ENCODE measurements at places on chromosomes 1 and 21.

- no peak for DNase-seq
Measured at GRCh38 chr1:81375884-81376548, 424.7 kb upstream of the ADGRL2 start.

- no peak for DNase-seq
Measured at GRCh38 chr1:227428803-227429202, 110.5 kb upstream of the CDC42BPA start.

DNA sequence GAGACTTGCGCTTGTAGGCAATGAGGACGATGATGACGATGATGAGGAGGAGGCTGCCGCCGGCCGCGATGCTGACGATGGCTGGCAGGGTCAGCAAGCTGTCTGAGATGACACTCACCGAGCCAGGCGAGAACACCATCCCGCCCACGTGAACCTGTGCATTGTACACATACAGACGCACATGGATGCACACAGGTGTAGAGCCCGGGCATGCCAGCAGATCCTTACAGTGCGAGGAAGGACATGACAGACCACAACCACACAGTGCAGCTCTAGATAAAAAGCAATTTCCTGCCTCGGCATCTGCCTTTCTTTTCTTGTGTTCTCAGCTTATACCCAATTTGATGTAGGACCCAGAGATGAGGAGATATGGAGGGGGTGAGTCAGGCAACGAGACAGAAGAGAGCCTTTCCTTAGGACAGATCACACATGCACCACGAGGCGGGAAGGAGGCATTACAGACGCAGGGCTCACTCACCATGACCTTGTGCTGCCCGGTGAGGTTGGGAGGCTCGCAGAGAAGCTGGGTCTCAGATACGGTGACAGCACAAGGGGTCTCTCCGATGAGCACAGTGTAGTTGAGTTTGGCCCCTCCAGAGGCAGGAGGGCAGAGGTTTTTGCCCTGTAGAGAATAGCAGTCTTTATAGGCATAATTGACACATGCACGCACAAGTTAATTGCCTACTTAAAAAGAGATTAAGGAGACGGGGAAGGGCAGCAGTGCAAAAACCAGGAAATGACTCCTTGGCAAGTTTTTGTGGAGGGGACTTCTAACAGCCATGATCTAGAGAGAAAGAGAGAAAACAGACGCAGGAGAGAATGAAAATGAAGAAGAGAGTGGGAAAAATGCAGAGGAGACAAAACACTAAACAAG, 133.9 kb upstream of the CD34 start:
- no peak for DNase-seq

DNA sequence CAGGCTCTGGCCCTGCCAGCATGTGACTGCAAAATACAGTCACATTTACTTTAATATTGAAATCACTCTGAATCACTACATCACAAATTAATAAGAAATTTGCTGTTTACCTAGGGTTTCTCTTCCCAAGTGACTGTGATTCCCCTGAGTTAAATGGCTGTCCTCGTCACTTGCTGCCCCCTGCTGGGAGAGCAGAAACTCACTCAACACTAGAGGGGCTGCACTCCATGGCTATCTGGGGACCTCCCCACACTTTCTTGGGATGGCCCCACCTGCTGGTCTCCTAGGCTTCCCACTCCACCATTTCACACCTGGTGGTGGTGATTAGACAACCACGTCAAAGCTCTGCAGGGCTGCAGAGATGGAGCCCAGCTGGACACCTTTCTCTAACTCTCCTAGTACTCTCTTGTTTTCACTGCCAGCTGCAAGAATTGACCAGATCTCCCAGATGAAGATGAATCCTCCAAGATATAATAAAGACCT, 63.4 kb downstream of the CD2 start:
- peak; percentile 62 for DNase-seq

- no peak for DNase-seq
Measured at GRCh38 chr1:248013229-248013710, at the start of gene OR2L5. TSS of gene OR2L5 (plus strand) at chr1:248013660. CDS start at chr1:248021948, 8,288 bp downstream.

GRCh38 chr1:196423612-196424011, 184.6 kb downstream of the KCNT2 start:
- DNase-seq: no peak

DNA sequence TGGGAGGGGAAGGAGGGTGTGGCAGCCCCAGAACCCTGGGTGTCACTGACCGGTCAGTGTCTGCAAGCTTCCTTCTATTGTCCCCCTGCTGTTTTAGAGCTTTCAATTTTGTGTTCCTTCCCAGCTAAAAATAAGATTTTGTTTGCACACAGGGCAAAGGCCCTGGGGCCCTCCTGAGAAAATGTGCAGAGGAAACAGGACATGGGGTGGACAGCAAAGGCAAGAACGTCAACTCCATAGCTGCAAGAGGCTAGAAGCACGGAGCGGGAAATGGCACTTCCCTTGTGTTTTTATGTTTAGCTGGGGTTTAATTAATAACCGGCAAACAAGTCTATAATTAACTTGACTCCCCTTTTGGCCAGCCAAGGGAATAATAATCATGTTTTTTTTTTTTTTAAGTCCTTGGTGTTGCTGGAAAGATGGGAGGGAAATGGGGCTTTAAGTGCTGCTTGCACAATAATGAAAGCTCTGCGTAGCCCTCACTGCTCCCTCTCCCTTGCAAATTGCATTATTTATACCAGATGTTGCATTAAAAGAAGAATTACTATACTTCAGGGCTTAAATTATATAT, 261.4 kb upstream of the USP24 start:
- no peak for DNase-seq

GRCh38 chr1:46581681-46582455, 22.2 kb downstream of the MKNK1 start:
- DNase-seq: no peak

- no peak for DNase-seq
Measured at GRCh38 chr1:51231120-51231519, 5.0 kb upstream of the RNF11 start.

DNA sequence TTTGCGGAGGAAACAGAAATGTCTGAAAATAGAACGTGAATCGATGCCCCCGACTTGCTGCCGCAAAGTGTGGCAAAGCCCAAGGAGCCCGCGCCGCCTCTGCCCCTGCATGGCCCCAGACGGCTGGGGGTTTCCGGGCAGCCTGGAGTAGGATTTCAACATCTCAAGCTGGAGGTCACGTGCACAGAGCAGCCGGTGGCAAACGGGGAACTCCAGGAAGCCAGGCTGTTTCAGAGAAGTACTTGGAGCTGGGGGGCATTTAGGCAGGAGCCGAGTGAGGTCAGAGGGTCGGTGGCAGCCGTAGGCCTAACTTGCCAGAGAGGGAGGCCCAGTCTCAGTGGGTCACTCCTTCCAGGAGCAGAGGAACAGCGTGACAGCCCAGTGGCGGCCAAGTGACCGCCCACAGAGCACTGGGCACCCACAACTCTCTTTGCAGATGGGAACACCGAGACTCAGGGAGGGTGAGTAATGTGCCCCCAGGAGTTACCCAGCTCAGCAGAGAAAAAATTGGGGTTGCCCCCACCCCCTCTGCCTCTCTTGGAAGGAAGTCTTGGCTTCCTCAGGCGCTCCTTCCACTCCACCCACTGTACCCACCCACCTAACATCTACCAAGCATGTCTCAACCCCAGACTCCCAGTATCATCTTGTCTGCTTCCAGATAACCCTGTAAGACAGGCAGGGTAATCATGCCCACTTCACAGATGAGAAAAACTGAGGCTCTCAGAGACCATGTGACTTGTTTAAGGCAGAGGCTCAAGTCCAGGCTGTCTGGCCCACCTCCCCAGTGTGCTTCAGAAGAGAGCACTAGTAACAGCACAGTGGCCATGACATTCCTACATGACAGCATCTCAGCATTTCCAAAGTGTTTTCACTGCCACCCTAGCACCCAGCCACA, 179.4 kb downstream of the HIVEP3 start:
- no peak for DNase-seq

DNA sequence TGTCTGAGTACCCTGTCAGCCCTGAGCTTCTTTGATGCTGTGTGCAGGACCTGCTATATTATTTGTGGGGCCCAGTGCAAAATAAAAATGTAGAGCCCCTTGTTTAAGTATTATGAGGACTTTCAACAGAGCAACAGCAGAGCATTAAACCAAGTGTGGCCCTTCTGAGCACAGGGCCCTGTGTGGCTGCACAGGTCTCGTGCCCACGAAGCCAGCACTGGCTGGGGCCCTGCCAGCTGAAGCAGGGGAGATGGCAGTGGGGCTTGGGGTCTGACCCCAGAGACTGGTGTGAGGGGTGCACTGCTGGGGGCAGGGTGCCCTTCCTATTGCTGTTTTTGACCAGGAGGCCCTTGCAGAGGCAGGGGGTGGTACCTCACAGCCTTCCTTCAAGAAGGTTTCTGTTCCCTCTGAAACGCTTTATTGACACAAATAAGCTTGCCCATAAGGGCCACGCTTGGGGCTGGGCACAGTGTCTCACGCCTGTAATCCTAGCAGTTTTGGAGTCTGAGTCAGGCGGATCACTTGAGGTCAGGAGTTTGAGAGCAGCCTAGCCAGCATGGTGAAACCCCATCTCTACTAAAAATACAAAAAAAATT, 2.2 kb upstream of the SEMA4A start:
- DNase-seq: no peak

DNA sequence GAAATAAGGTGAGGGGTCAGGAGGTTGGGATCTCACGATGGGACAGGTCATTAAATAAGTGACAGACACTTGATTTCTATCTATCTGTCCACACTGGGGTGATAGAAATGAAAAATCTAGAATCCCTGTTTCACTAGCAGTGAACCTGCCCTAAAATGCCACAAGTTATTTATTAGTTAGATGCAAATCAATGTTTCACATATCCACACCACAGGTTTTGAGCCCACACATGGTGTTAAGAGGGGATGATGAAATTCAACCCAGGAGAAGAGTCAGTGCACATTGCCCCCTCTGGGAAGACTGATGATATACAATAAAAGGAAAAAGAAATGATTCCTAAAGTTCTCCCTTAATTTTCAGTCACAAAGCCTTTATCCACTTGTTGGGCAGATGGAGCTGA, 10.1 kb upstream of the NTPCR start:
- DNase-seq: no peak

GRCh38 chr1:218525451-218526197, 180.5 kb downstream of the TGFB2 start:
- DNase-seq: no peak

DNA sequence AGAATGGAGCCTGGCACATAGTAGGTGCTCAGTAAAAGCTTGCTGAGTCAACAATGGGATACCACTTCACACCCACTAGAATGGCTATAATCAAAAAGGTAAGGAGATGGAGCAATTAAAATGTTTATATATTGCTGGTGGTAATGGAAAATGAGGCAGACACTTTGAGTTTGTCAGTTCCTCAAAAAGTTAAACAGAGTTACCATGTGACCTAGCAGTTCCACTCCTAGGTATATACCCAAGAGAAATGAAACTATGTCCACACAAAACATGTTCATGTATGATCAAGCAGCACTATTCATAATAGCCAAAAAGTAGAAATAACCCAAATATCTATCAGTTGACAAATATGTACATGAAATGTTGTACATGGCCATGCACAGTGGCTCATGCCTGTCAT, 74.8 kb upstream of the ECE1 start:
- DNase-seq: no peak

DNA sequence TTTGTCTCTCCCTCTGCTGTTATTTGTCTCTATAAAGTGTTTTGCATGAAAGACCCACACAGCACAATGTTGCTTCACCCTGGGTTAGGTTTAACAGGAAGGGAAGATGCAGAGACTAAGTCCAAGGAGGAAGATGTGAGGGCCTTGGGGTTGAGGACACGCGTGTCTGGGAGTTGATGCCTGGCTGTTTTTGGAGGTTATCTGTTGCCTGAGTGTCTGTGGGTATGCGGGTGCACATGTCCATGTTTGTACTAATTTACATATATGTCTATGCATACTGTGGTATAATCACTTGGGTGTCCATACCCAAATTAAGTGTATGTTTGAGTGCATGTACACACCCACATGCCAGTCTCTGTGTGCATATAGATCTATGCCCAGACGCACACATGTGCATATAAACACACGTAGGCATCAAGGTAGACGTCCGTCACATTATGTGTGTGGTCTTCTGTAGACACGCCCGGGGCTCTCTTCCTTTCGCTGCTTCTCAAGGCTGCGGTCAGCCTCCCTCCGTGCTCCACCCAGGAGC, 962 bp upstream of the MAN1C1 start:
- no peak for DNase-seq

DNA sequence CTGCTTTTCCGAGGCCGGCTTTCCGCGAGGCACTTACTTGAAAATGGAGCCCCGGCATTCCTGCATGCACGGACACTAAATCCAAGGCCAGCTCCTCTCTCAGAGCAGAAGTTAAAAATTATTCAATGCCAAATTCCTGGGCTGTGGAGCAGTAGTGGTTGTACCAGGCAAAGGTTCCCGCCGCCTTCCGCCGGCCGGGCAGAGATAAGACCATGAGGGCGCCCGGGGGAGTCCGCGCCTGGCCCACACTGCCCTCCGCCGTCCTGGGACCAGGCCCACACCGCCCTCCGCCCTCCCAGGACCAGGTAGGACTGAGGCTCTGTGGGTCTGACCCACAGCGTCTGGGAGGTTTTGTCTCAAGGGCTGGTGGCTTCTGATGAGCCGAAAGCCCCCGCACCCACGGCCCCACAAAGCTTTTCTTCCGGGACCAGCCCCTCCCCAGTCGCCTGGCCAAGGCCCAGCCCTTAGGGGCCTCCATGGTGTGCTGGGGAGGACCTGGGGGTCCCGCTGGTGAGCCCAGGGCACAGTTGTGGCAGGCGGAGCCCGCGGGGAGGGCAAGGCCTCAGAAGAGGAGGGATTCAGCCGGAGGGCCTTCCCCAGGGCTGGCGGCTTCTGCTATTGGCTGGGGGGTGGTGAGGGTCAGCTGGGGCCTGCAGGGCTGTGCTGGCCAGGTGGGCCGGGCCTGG, 12.7 kb upstream of the C1orf159 start:
- no peak for DNase-seq

GRCh38 chr1:71949681-71950080, 332.7 kb downstream of the NEGR1 start:
- DNase-seq: no peak

- peak; percentile 62 for DNase-seq
Measured at GRCh38 chr1:26349188-26349876, 4.6 kb downstream of the CRYBG2 start.

- no peak for DNase-seq
Measured at GRCh38 chr1:3467096-3468036, 12.9 kb downstream of the ARHGEF16 start.

GRCh38 chr1:160560045-160560705, 19.1 kb downstream of the CD84 start:
- no peak for DNase-seq

DNA sequence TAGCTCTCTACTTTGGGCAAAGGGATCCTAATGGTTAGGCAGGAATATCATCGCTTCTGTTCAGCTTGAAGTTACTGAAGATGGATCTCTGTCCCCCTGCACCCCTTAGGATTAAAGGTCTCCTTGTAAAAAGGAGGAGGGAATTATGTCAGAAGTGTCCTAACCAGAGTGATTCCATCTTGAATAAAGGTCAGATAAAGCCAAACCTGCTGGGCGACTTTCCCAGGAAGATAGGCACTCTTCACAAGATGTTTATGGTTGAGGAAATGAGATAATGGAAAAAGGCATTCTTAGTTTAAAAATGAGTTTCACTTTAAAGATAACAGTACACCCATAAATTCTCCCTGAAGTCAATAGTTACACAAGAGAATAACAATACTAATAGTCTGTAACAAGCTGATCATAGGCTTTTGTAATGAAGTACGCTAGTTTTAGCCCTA, 1.7 kb upstream of the NENF start:
- DNase-seq: no peak

- DNase-seq: peak; percentile 63
Measured at GRCh38 chr1:43414634-43415223, 25.0 kb downstream of the SZT2 start.

Measured in ecto neural progenitor cell (in vitro differentiated cells).